ENCODE measurements at places on chromosomes 13 and 19. TPM values are rescaled to one million over a fixed set of nuclear protein-coding genes. Genes with fewer than 3 reads are reported as not detected.

FGF9 gene
- 4.3 TPM for total RNA-seq

SKA3 gene
- 18.5 TPM for total RNA-seq

ZNF547 gene
- 10.6 TPM for total RNA-seq

PSG2 gene
- total RNA-seq: not detected

ZNF324B gene
- 11.5 TPM for total RNA-seq

ONECUT3 gene
- total RNA-seq: not detected

CPB2 gene
- total RNA-seq: not detected

C19orf85 gene
- not detected for total RNA-seq

P2RY11 gene
- total RNA-seq: 5.9 TPM

S1PR4 gene
- not detected for total RNA-seq
